ENCODE measurements at places on chromosomes 16 and 17.

- DNase-seq, result no peak
Observed at GRCh38 chr17:82698974-82699442, 510 bp upstream of the RAB40B start.

DNA sequence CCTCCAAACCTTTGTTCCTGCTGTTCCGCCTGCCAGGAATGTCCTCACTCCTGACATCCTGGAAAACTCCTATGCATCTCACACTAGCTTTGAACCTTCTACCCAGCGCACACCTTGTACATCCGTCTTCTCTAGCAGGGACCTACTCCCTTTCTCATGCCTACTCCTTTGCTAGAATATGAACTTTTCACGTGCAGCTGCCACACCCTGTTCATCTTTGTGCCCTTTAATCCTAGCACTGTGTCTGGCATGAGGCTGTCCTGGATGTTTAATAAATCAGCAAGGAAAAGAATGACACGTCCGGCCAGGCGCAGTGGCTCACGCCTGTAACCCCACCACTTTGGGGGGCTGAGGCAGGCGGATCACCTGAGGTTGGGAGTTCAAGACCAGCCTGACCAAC lies 111.0 kb downstream of the NTN1 start:
- DNase-seq, result no peak

GRCh38 chr16:56423584-56424403 lies 1.6 kb downstream of the AMFR start:
- DNase-seq, result no peak

DNA sequence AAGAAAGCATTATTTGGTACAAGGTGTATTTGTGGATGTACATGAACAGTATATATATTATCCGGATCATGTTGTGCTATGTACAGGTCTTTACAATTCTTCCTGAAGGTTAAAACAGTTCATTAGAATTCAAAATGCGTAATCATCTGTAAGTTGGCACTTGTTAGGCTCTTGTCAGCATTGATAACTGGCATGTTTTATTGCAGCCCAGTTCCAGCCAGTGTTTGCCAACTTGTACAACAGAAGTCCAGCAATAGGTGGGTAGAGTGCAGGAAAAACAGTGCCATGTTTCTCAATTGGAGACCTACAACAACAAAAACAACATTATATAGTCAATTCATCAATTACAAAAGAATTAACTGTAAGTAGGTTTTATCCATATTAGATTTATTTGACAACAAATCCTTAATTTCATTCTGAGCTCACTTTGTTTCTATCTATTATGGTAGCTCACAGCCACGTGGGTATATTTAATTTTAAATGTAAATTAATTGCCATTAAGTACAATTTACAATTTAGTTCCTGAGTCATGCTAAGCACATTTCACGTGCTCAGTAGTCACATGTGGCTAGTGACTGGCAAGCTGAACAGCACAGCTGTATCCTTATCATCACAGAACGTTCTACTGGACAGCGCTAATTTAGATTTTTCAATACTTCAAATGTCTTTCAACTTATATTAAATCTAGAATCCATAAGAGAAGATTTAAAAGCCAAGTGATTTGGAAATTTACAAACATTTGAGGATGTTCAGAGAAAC lies 8.6 kb upstream of the ANKFY1 start:
- DNase-seq, result no peak

Measured in HEK293T (cell line).